ENCODE measurements at places on chromosomes 4 and X.

DNA sequence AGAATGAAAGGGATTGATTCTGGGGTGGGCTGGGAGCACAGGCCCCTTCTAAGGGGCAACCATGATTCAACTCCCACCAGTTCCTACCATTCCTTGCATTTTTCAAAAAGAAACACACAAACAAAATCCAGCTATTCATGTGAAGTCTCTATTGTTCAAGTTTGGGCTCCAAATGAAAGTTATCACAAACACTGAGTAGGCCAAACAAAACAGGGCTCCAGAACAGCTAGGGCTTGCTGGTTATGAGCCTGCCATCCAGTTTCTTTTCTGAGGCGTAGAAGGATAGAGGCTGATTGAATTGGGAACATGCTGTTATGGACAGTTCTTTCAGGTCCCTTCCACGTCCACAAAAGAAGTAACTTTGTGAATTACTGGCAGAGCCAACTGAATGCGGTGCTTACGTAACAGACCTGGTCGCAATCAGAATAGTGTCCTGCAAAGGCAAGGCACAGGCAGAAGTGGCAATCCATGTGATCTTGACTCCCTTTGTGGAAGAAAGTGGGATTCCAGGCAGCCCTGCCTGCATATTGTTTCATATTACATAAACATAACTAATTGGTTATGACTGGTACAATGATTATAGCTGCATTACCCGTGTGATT, 244.5 kb downstream of the SCFD2 start:
- DNase-seq: no peak

DNA sequence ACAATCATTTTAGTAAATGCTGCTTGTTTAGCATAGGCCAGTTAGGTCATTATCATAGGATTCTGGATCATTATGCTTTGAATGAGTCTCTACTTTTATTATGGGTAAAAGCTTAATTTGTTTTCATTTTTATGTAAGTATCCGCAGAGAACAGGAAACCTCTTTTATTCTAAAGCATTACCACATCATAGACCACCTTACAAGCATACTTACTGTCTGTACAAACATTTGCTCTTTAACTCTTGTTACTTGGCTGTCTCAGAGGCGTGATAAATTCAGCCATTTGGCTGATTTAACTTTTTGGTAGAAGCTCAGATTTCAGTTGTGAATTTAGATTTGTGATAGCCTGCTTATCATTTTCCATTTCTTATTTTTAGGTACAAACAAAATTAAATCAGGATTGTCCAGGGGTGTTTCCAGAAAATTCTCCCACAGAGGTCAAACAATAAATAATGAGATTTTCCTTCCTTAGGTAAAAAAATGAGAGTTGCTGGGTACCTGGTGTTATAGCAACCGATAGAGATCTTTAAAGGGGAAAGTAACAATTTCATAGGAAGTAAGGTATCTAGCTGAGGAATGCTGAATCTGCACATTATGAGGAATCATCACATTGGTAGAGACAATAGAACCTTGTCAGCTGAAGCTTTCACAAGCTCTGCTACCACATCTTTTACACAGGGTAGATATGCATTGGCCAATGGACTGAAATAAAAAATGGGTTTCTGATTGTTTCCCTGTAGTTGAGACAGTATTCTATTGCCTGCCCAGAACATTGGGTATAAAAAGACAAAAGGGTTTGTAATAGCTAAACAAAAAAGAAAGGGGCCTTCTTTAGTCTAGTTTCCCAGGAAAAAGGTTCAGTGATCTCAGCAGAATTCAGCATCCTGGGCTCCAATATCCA, 62.5 kb downstream of the NDNF start:
- no peak for DNase-seq

- no peak for DNase-seq
Measured at GRCh38 chr4:8727131-8727530, 134.6 kb downstream of the CPZ start.

- no peak for DNase-seq
Measured at GRCh38 chrX:66110112-66110511, 53.9 kb upstream of the HEPH start.

DNA sequence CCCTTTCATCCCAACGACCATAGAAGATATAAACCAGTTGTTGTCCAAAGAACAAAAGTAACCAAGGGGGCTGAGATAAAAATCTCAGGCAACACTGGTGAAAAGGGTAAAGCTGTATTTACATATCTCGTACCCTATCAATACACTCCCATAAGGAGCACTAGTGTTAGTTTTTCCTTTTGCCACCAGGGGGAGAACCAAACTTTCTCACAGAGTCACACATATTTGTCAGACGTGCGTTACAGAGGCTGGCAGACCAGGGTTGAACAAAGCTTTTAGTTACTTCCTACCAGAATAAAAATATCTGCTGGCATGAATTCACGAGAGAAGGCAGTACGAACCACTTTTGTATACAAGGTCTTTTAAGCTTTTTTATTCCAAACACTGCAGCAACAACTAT, 88.3 kb downstream of the AMELX start:
- DNase-seq: no peak

DNA sequence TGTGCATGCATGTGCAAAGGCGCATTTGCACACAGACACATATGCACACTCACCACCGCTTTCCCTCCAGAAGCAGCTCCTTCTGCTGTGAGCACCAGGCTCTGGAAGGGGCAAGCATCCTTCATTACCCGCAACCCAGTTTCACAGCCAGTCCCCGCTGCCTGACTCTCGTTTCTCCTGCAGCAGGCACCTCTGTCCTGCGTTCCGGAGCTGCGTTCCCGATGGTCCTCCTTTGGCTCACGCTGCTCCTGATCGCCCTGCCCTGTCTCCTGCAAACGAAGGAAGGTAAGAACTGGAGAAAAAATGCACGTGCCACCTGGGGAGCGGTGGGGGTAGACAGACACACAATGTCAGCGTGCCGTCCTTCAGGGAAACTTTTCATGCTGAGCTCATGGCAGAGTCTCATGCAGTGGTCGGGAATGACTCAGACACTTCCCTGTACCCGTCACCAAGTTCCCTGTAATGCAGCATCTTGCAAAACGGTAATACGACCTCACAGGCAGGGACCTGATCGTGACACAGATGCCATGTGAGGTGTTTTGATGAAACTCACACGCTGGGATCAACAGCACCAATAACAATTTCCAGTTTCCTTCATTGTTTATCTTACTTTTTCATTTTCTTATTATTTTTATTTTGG, 5.1 kb downstream of the IL3RA start:
- no peak for DNase-seq

DNA sequence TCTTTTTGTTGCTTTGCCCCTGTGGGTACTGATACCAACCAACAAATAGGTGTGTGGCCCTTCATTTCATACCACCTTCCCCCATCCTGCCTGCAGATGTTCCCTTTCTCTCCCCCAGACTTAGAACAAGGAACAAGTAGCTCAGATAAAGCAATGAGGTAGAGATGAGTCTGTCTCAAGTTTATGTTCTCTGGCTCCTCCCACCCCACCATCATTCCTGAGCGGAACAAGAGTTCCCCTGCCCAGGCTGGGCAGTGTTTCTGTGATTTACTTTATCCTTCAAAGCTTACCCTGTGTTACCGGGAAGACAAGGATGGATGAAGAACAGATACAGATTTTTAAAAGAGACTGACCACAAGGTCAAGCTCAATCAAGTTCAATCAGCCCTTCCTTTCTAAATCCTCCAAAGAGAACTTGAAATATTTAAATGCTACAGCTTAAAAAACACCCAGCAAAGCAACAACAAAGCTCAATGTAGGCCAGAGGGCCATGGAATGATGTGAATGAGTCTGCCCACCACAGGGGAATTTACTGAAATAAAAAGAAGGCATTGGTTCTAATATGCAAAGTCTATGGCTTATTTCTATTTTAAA, 80.1 kb upstream of the UCP1 start:
- no peak for DNase-seq

DNA sequence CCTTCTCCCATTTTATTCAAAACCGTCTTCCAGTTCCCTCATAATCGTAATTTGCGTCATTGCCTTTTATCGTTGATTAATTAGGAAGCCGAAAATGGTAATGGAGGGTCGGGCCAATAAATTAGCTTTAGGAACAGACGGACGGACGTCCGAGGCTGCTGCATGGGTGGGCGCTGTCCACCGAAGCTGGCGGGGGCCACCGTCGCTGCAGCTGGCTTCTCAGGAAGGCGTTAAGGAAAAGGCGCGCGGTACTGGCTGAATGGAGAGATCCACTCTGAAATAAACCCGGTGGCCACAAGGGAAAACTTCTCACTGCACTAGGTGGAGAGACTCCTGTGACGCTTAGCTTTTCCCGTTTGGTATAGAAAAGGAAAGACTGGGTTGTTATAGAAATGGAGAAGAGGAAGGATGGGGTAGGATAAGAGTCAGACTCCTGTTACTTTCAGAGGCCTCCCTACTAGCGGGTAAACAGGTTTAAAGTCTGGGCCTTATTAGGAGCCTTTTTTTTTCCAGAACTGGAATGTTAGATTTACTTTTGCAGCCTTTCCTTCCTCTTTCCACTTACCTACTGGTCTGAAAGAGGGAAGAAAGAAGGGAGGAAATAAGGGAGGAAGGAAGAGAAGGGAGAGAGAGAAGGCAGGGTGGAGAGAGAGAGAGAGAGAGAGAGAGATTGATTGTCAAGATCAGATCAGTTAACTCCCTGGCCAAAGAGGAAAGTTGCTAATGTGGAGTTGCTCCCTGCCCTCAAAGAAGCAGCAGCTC, 11.3 kb upstream of the PRDM8 start:
- DNase-seq: no peak

- no peak for DNase-seq
Measured at GRCh38 chr4:53228036-53228435, 137.8 kb downstream of the SCFD2 start.

- no peak for DNase-seq
Measured at GRCh38 chr4:75786526-75786925, 62.1 kb downstream of the USO1 start.

GRCh38 chrX:20267931-20268701, 1.4 kb upstream of the RPS6KA3 start:
- peak; percentile 7 for DNase-seq

- DNase-seq: no peak
Measured at GRCh38 chr4:57442831-57443291, 332.7 kb upstream of the IGFBP7 start.

- DNase-seq: no peak
Measured at GRCh38 chr4:74293558-74293957, 14.7 kb upstream of the EPGN start.

GRCh38 chr4:146520896-146521540, 722 bp downstream of the SLC10A7 start:
- no peak for DNase-seq

- DNase-seq: no peak
Measured at GRCh38 chr4:31370866-31371465, 650.8 kb downstream of the PCDH7 start.

All from activated CD4-positive, alpha-beta T cell treated with anti-CD3 and anti-CD28 coated beads for 1 hour (primary cell).